ENCODE measurements at places on chromosomes 5 and 9. TPM values are rescaled to one million over a fixed set of nuclear protein-coding genes. Genes with fewer than 3 reads are reported as not detected.

DNA sequence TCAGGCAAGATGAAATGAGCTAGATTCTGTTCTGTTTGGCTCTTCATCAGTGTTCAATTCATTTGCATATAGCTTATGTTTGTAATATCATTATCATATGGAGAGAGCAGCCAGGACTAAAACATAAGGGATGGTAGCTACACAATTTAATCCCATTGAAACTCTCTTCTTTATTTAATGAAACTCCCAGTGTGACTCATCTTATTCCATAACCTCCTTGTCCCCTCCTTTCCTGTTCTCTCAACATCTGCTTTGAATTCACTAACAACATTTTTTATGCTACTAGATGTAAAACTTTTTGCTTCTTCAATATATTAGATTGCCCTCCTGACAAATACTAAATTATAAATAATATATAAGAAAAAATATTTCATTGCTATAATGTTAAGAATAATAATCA, 1823.4 kb downstream of the MAT2B start:
- no peak for DNase-seq

GRCh38 chr9:2469681-2470221, 151.8 kb upstream of the VLDLR start:
- peak; percentile 13 for DNase-seq

DNA sequence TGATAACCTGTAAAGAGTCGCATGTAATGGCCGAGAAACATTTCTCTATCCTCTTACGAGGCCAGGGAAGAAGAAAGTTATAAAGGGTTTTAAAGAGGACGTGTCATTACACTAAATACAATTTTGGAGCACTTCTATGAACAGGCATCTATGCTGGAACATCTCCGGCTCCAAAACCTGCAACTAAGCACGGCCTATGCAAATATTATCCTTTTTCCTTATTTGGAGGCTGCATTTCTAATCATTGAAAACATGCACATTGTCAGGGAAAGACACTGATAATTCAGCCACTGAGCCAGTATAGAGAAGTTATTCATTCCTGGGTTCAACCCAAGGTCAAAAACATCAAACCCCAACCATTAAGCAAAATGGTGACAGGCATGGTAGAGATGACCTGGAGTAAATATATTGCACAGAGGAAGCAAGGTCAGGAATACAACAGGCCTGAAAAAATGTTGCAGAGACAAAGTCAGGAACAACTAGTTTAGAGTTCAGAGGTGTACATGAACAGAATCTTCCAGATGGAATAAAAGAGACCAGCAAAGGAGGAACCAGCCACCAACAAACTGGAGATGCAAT, 674.1 kb downstream of the NR2F1-AS1 start:
- DNase-seq, result no peak

DNA sequence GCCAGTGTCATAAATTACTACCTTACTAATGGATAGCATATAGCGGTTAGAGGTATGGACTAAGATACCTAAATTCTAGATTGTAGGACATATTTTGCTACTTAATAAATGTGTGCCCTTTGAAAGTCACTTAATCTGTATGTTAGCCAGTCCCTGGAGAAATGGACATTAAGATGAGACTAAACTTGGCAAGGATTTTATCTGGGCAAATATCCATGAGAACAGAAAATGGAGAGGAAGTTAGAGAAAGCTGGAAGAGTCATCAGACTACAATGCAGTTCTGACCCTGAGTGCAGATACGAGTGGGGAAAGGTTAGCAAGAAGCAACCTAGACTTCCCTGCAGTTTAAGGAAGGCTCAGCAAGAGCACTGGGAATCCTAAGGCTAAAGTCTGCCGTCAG, 33.0 kb downstream of the TBCA start:
- DNase-seq, result no peak

DNA sequence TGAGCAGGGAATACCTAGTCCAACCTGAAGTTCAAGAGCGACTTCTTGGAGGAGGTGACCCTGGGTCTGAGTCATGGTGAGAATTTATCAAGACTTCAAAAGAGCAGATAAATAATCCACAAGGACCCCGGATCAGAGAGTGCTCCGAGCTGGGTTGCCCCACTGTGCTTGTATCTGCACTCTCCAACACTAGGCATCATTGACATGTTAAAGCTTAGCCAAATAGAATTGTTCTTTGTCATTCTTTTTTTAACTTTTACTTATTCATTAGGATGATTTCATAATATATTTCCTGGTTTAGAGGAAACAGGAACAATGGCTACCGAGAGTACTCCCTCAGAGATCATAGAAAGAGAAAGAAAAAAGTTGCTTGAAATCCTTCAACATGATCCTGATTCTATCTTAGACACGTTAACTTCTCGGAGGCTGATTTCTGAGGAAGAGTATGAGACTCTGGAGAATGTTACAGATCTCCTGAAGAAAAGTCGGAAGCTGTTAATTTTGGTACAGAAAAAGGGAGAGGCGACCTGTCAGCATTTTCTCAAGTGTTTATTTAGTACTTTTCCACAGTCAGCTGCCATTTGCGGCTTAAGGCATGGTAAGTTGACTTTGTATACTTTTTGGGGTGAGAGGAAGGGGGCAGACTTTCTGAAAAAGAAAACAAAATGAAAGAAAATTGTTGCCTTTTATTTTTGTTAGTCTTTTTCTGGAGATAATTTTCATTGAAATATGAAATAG, at the start of gene CARD6:
CARD6 (plus strand) TSS at position 300 of the 738 bp plus-strand sequence; CDS start at position 316, 16 bp downstream.
- DNase-seq, result peak; percentile 13

DNA sequence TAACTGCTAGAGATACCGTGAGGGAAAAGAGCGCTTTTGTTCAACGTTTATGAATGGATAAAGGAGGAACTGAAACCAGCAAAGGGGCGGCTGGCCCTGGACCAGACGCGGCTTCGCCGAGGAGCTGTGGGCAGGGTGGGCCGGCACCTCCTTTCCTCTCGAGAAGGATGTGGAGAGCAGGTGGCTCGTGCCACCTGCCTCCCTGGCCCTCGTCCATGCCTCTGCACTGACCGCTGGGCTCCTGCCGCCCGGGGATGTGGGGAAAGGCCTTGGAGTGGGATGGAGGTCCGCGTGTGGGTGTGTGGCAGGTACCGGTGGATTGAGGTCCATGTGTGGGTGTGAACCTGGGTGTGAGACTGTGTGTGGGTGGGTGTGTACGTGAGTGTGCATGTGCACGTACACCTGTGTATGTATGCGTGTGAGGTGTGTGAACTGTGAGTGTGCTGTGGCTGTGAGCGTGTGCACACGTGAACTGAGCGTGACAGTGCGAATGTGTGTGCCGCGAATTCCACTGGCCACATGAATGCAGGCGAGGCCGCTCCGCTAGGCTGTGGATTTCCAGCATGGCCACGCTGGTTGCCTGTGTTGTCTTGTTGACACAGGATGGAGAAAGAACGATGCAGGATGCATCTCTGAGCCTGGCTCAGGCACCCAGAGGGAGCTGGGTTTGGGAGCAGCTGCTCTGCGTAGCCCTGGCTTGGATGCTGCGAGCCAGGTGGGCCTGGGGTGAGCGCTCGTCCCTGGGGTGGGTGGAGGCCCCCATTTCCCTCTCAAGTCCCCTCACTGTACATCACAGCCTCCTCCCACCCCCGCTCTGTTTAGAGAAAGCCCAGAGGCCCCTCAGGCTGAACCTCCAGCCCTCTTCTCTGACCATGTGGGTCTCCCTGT, 4.4 kb upstream of the CEP72 start:
- DNase-seq, result no peak

DNA sequence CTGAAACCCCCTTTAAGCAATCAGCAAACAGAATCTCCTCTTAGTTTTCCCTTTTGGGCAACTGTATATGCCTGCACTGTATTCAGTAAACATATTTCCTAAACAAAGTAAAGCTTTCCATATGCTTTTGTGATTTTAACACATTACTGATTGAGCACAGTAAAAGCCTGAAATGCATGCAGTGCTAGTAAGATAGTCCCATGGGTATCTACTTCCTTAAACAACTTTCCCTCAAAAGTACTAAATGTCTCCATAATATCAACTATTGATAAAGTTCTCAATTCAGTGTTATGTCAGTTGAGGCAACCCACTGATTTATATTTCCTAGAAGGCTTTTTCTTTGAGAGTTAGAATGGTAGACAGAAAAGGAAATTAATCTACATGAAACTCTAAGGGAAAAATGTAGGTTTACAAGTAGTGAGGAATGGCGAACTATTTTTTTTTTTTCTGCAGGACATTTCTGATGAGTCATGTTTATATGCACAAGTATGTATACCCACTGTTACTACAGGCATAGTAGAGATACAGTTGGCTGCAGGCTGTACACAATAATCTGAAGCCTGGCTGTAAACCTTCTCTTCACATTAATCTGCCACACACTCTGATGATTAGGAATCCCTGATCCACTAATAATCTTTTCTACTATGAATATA, 31.2 kb upstream of the CEP120 start:
- no peak for DNase-seq

DNA sequence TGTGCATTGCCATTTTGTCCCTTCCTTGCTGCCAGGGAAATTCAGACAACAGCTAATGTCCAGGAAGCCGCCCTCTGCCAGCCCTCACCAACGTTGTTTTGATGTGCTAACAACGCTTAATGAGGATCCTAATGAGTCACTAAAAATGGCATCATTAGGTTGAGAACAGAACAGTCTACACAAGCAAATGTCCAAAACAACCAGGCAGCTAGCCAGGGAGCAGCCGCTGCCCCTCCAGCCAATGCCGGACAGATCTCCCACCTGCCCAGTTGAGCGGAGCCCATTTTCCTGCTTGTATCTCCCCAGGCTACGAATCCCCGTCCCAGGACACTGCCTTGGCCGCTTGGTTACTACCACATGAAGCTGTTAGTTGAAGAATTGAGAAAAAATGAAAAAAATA, 40.4 kb upstream of the UNC5A start:
- no peak for DNase-seq

- no peak for DNase-seq
Observed at GRCh38 chr5:135988546-135988945, 33.8 kb upstream of the LECT2 start.

GRCh38 chr5:38527475-38527874, 29.0 kb downstream of the LIFR start:
- DNase-seq, result no peak

GRCh38 chr5:15284706-15285105, 215.3 kb upstream of the FBXL7 start:
- DNase-seq, result no peak

DNA sequence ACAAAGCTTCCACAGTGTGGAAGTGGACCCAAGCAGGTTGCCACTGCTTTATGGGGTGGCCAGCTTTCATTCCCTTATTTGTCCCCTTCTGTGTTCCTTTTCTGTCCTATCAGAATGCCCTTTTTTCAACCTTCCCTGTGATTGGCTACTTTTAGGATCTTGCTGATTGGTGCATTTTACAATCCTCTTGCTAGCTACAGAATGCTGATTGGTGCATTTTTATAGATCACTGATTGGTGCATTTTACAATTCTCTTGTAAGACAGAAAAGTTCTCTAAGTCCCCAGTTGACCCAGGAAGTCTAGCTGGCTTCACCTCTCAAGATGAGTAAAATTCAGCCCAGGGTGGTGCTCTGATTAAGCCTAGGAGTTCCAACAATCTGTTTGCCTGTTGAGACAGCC, 157.2 kb upstream of the ERCC6L2 start:
- no peak for DNase-seq

DNA sequence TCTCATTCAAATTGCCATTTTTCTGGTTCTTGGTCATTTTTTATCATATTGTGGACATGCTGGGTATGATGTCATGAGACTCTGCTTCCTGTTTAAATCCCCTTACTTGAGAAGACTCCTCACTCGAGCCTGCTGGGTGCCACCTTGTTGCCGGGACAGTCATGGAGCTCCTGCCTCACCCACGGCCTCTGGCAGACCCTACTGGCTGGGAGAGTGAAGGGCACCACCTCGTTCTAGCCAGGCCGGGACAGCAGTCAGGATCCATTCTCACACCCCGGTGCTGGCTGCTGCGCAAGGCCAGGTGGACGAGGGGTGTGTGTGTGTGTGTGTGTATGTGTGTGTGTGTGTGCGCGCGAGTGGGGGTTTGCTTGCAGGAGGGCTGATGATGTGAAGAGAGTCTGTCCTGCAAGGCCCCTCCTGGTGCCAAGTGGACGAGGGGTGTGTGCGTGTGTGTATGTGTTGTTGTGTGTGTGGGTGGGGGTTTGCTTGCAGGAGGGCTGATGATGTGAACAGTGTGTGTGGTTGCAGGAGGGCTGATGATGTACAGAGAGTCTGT, 4.4 kb downstream of the CEP72 start:
- DNase-seq, result no peak

DNA sequence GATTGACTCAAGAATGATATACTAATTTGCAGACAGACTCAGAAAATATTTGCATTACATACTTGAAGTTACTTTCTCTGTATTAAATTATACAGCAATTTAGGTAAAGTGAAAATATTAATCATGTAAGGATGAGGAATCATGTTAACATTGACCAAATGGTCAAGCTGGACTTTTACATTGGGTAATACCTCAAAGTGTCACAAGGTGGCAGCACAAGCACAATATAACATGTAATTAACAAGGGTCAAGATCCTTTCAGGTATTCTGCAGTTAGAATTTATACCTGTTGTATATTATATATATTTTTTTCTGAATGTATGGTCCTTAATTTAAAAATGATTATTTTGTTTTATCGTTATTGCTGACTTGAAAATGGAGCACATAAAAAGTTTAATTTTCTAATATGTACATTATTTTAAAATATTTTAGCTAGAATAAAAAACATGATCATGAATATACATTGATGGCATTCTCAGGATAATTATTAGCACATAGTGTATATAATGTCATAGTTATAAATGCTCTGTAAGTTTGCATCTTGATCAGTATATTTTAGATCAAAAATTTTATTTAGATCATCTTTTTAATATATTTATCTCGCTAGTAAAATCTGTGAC, 8.6 kb downstream of the HAPLN1 start:
- peak; percentile 52 for DNase-seq

DNA sequence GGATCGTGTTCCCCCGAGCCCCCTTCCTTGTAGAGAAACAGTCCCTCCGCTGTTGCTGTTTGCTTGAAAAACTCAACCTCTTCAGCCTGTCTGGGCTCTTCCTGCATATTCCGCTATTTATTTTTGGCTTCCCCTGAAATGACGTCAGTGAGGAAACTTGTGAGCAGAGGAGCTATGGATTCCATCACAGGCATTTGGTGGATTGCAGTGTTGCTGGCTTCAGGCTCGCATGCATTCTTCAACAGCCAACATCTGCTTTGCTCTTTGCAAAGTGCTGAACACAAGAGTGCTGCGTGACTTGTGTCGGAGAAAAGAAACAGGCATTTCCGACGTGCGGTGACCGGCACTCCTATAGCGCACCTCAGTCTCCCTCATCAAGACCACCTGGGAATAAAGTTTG, 232.7 kb downstream of the RFK start:
- peak; percentile 60 for DNase-seq

GRCh38 chr5:135974021-135974600, 19.3 kb upstream of the LECT2 start:
- no peak for DNase-seq

GRCh38 chr5:26121338-26121737, 917.0 kb downstream of the CDH9 start:
- no peak for DNase-seq

The PCDHA1 gene
- total RNA-seq, result 0.06 TPM

The CRHBP gene
- 1.5 TPM for total RNA-seq

The CD14 gene
- 104 TPM for total RNA-seq

The SHISAL2B gene
- total RNA-seq, result not detected

The SPINK1 gene
- 234 TPM for total RNA-seq

The PDGFRB gene
- total RNA-seq, result 97.8 TPM

The ADAMTS6 gene
- 19.0 TPM for total RNA-seq

The SUSD1 gene
- 20.5 TPM for total RNA-seq

The ADGRD2 gene
- total RNA-seq, result not detected

The EXOSC2 gene
- 19.0 TPM for total RNA-seq
